ENCODE measurements at places on chromosomes 4 and X.

- DNase-seq: no peak
These were observed 76.5 kb downstream of the GALNTL6 start for GRCh38 chr4:171889681-171890080.

- DNase-seq: no peak
These were observed 125.4 kb upstream of the SPOCK3 start for GRCh38 chr4:167359711-167360110.

DNA sequence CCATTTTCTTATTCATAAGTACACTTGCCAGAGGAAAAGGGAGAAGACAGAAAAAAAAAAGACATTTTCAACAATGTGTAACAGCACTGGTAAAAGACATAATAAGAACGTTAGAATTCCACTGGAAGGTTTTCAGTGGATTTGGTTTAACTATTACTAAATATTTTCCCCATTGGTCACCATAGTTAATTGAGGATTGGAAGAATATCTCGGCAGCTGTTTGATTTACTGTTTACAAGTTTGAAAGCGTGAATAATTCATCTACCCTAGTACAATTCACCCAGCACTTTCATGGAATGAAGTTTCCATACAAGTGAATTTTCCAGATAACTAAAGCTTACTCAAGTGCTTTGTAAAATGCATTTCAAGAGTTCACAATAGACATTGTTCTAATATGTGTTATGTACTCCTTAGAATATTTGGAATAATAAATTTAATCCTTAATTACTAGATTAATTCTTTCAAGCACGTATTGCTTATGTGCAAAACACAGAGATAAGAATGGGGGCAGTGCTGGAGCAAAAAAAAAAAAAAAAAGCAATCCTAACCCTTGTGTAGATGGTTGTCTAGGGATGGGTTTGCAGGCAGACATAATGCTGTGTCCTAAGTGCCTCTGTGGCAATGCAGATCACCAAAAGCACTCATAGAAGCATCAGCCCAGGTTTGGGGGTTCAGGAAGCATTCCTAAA, 57.1 kb downstream of the ENPEP start:
- DNase-seq: no peak

GRCh38 chrX:31136144-31136611, 64.3 kb upstream of the FTHL17 start:
- DNase-seq: no peak

DNA sequence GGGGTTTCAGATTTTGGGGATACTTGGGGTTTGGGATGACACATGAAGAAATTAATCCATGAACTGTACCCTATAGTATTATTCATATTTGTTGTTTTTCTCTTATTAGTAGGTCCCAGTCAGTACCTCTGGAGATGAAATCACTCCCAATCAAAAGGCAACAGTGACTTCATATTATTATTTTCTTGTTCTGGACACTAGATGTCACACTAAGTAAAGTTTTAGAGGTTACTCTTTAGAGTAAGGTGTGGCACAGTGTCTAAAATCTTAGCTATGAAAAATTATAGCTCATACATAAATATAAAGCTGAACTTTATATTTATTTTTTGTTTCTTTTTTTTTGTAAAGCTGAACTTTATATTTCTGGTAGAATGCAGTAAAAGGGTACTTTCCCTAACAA, 35.1 kb downstream of the FAM114A1 start:
- no peak for DNase-seq

- no peak for DNase-seq
These were observed 55.3 kb upstream of the GNRHR start for GRCh38 chr4:67809502-67809901.

- no peak for DNase-seq
These were observed 43.9 kb upstream of the PDGFRA start for GRCh38 chr4:54185044-54185780.

DNA sequence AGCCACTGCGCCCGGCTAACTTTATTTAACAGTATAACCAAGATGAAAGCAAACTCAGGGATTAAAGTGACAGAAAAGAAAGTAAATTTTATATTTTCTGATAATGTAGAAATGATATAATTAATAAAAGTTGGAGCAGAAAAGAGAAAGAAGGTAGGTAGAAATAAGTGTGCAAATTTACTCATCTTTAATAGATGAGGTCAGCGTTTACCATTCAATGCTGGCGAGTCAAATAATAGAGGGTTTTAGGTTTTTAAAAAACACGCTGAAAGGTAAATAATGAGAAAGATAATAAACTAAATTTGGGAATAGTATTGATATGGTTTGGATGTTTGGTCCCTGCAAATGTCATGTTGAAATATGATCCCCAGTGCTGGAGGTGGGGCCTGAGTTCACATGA, 13.6 kb downstream of the CDKN2AIP start:
- no peak for DNase-seq

GRCh38 chr4:153107246-153107645, 97.0 kb upstream of the TRIM2 start:
- no peak for DNase-seq

DNA sequence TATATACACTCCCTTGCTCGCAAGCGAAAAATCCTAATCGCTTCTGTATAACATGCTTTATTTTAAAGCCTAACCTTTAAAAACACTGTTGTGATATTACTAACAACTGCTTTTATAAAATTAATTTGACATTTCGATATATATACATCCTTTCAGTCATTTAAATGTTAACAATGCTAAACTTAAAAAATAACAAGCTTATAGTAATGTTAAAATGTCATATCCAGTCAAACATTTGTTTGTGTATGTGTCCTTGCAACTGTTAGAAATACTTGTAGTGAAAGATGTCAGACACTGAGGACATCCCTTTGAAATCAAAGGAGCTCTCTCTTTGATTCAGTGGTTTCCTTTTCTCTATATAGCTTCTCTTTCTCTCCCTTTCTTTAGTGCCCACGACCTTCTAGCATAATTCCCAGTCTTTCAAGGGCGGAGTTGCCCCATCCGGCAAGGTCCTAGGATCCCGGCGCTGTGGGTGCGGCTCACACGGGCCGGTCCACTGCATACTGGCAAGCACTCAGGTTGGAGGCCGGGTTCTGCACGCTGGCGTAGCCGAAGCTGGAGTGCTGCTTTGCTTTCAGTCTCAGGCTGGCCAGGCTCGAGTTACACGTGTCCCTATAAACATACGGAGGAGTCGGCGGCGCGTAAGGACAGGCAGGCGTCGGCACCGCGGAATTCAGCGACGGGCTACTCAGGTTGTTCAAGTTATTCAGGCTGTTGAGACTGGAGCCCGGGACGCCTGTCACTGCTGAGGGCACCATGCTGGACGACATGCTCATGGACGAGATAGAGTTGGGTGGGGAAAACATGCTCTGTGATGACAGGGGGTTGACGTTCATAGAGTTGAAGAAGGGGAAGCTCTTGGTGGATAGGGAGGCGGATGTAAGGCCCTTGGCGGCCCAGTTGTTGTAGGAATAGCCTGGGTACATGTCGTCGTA, 5.0 kb downstream of the PITX2 start:
- no peak for DNase-seq

GRCh38 chr4:71240094-71240493, 98.7 kb upstream of the SLC4A4 start:
- no peak for DNase-seq

GRCh38 chr4:57220172-57220571, 110.0 kb upstream of the IGFBP7 start:
- DNase-seq: no peak

- DNase-seq: no peak
These were observed 95.5 kb upstream of the MSX1 start for GRCh38 chr4:4763822-4764557.

DNA sequence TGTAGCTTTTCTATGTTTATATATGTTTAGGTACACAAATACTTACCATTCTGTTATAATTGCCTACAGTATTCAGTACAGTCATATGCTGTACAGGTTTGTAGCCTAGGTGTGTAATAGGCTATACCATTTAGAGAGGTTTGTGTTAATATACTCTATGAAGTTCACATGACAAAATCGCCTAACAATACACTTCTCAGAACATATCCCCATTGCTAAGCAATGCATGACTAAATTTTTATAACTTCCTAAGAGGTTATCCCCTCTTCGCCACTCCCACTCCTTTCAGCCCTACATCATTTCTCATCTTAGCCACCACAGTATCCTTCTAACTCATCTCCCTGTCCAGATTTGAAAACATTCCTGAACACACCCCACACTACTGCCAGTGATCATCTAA, 83.7 kb upstream of the ZCCHC13 start:
- no peak for DNase-seq

GRCh38 chr4:85061974-85062373, 95.5 kb upstream of the WDFY3 start:
- DNase-seq: no peak

- no peak for DNase-seq
These were observed 3.2 kb upstream of the AREG start for GRCh38 chr4:74441744-74442143.

DNA sequence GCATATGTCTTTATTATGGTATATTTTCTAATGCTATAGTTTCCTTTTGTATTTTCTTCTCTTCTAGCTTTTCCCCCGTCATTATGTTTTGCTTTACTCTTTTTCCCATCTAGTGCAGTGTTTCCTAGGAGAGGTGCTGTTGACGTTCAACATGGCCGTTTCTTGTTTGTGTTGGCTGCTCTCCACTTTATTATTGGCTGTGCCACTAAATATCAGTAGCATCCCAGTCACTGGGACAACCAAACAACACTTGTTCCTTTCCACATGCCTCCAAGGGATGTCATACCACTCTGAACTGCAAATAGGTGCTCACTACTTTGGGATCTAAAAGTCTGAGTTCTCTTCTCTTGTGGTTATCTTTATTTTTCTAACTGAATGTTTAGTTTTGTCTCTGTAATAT, 26.5 kb downstream of the GBA3 start:
- no peak for DNase-seq

- DNase-seq: no peak
These were observed 507 bp downstream of the LIN54 start for GRCh38 chr4:83010111-83010521.

DNA sequence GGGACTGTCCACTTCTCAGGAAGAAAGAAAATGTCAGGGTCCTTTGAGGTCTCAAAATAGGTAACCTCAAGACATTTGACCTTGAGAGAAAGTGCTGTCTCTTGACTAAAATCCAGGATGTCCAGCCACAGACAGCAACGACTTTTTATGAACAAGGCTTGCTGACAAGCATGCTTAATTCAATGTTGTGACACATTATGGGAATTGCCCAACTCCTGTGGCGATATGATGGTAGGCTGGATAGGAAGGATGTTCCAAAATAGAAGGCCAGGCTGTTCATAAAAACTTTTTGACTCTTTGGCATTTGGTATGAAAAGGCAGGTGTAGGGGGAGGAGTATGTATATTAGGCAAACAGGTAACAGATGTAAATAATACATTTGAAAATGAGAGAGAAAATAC, 50.8 kb upstream of the EDNRA start:
- DNase-seq: no peak

GRCh38 chr4:151583157-151583914, 174.4 kb downstream of the FHIP1A start:
- no peak for DNase-seq

DNA sequence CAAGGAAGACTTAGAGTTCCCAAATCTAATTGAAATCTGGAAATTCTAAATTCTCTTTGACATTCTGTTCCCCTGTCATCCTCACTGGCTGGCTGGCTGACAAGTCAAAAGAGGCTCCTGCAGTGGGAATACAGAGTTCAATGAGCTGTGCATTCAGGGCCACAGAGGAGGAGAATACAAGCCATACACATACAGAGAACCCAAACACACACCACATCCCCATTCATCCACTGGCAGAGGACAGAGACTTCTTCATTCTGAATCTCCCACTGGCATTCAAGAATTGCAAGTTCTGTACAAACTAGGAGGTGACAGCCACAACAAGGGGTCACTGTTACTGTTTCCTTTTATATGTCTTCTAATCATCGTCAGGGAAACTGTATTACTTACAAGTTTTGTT, 49.7 kb downstream of the SAT1 start:
- DNase-seq: no peak

DNA sequence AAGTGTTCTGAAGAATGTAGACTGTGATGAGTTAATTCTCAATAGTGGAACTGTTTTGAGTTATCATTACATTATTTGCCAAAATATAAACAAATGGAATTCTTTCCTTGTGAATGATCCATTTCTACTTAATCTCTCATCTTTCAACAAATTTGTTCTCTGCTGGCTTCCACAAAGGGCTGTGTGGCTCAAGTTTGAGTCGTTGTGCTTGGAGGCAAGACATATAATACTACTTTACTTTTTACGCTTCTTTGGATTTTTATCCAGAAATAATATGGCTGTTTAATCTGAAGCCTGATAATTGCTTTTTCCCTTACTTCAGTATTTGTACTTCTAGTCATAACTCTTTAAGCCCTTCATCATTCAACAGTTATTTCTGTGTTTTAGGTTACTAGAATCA, 169.5 kb downstream of the ARHGAP10 start:
- DNase-seq: no peak

GRCh38 chr4:169201222-169202144, 69.3 kb downstream of the SH3RF1 start:
- DNase-seq: no peak

DNA sequence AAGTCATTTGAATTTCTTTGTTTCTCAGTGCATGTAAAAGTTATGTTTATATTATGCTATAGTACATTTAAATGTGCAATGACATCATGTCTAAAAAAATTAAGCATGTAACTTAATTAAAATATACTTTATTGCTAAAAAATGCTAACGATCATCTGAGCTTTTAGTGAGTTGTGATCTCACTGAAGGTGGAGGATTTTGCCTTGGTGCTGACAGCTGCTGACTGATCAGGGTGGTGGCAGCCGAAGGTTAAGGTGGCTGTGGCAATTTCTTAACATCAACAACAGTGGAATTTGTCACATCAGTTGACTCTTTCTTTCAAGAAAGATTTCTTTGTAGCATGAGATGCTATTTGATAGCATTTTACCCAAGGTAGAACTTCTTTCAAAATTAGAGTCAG, 6.6 kb downstream of the ANAPC4 start:
- DNase-seq: no peak

- DNase-seq: no peak
These were observed 791.3 kb downstream of the RAB28 start for GRCh38 chr4:12692815-12693214.

DNA sequence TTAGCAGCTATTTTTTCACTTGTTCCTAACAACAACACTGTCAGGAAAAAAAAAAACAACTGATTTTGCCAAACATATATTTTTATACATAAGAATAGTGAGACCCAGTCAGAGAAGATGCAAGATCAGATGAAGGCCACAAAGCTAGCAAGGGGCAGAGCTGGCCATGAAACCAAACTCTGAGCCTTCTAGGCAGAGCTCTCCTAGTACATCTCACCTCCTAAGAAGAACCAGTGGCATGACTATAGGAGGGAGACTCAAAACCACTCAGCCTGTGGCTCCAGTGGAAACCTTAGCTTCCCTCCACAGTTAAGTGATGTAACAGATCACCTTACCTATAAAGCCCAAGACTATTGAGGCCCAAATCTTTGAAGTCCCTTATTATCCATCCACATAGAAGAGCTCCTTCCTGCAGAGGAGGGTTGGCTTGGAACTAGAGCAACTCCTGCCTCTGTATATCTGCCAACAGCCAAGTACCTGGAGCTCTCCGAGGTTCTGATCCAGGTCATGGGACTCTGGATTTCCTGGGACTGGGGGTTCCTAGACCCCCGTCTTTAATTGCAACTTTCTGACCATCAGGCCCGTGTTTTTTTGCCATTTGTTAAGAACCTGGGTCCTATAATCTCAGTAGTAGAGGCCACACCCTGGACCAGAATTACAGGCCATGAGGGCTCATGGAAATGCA, 136.5 kb downstream of the SH3KBP1 start:
- DNase-seq: no peak
